Activated CD4-positive, alpha-beta T cell treated with anti-CD3 and anti-CD28 coated beads, Interleukin-2, amount 50 U/mL, for 24 hours (primary cell): ENCODE measurements at places on chromosomes 1 and 21.

DNA sequence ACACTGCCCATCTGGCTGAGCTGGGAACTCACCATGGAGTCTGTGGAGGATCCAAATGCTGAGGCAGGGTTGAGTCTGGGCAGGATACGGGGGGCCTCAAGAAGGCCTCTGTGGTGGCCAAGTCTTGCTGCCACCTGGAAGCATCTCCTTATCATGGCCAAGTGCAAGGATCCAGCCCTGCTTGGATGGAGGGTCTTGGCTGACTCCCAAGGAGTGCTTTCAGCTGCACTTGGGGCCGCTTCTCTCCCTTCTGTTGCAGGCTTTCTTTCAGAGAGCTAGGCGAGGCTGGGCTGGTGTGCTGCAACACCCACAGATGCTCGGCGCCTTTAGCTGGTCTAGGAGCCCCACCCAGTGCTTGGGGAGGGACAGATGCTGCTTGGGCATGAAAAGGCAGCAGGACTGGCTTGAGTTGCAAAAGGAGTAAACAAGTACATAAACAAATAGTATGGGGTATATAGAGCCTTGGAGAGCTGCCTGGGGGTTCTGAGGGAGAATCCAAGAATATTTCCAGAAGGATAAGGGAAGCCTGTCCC, at the start of gene THEM5:
THEM5 (minus strand) TSS at position 302 of the 533 bp plus-strand sequence; CDS start at position 155, 147 bp downstream.
- DNase-seq, result no peak

DNA sequence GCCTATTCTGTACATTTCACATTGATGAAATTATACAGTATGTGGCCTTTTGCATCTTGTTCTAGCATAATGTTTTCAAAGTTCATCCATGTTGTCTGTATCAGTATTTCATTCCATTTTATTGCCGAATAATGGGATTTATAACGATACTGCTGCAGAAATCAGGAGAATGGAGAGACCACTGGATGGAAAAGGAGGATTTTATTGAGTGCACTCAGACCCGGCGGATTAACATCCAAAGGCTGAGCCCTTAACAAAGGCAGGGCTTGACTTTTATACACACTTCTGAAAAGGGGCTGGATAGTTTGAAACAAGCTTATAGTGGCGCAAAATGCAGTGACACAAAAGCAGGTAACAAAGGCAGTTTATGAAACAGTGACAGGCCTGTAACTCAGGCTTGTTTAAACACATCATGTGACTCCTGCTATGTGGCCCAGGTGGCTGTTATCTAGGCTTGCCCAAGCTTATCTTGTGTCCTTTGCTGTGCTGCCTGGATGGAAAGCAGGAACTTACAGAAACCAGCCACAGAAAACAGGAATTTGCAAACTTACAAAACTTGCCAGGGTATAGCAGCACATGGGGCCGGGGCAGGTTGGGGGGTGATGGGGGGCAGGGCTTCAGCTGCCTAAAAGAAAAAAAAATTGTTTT, 32.8 kb upstream of the KCNJ15 start:
- DNase-seq, result no peak

DNA sequence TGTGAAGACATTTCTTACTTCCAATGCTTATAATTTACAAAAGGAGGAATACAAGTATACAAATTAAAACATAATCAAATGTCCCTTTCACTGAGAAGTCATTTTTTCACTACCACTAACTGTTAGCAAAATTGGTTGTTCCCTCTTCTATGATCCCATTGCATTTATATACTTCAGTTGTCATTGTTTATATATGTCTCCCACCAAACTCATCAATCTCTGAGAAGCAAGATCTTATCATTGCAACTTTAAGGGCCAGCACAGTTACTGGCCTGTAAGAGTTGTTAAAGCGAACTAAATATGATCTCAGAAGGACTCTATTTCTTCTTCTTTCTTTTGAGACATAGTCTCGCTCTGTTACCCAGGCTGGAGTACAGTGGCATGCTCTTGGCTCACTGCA, 223.3 kb upstream of the DMRTA2 start:
- DNase-seq, result no peak

GRCh38 chr21:39660191-39660980, 47.6 kb downstream of the B3GALT5 start:
- DNase-seq, result no peak

DNA sequence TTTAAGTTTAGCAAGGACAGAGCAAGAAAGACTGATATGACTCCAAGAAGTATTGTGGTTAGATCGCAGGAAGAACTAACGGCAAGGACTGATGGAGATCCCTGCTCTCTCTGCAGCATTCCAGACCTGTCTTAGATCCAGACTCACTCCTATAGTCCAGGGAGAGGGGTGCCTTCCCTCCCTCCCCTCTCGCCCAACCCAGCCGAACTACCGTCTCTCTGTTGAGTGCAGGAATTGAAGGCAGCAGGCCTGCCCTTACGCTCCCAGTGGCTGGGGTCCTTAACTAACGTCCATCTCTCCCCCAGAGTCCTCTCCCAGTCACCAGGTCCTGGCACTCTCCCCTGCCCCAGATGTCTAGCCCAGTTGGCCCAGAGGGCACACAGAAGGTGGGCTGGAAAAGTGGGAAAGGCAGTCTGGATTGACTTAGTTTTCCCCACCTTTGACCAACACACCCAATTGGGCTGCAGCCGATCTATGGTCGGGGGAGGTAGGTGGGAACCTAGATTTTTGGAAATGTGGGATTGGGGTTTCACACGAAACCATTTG, 1.1 kb downstream of the CRABP2 start:
- no peak for DNase-seq

GRCh38 chr1:202007805-202008489, 2.4 kb upstream of the ELF3 start:
- no peak for DNase-seq

DNA sequence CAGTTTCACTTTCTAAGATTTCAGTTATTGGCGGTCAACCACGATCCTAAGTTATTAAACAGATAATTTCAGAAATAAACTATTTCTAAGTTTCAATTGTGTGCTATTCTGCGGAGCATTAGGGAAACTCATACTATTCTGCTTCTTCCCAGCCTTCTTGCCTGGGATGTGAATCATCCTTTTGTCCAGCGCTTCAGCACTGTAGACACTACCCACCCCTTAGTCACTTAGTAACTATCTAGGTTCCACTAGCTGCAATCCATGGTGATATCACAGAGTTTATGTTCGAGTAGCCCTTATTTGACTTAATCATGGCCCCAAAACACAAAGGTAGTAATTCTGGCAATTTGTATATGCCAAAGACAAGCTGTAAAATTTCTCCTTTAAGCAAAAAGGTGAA, 279.9 kb upstream of the ADAMTS5 start:
- DNase-seq, result no peak

- DNase-seq, result no peak
These were observed 156.6 kb downstream of the GREM2 start for GRCh38 chr1:240455228-240455821.

DNA sequence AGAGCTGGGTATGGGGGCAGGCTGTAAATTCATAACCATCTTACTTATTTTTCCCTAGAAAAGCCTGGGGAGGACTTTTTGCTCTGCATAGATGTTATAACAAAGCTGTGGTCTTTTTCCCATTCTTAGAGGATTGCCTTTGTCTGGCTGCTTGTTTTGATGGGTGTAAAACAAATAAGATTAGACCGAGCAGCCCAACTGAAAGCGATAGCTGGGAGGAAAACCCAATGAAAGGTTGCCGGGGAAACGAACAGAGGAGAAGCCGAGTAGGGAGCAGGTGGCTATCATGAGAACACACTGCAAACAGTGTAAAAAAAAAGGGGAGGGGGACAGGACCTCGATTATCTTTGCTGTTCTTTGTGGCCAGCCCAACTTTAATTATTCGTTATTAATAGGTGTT, 1.9 kb downstream of the ELAVL4 start:
- no peak for DNase-seq

DNA sequence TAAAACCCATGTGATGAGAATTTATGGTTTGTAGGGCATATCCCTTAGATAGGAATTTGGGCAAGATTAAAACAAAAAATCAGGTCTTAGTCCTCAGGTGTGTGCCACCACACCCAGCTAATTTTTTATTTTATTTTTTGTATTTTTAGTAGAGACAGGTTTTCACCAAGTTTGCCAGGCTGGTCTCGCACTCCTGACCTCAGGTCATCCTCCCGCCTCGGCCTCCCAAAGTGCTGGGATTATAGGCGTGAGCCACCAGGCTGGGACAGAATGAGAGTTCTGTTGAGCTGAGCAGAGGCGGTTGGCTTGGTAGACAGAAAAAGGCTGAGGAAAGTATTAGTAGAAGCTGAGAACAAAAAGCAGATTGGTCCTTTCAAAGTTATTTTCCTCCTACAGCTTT, 43.8 kb upstream of the EDARADD start:
- no peak for DNase-seq
